ENCODE measurements at places on chromosomes 7 and 10.

GRCh38 chr7:29319719-29320521 is 125.3 kb downstream of the CHN2 start:
- DNase-seq, result peak; percentile 94

DNA sequence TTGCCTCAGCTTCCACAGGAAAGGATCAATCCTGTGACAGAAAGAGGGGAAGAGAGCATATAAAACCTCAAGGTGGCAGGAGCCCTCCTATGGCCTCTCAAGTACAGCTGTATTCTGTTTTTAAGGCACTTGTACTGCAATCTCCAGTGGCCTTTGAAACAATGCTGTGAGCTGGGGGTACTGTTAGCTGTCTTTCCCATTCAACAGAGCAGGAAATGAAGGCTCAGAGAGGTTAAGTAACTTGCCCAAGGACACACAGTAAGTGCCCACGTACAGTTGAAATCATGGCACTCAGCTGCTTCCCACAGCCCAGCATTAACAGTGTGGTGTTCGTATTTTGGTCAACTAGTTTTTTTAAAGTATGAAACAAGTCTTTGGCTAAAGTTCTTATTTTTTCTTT is 34.0 kb downstream of the DUSP5 start:
- DNase-seq, result no peak

DNA sequence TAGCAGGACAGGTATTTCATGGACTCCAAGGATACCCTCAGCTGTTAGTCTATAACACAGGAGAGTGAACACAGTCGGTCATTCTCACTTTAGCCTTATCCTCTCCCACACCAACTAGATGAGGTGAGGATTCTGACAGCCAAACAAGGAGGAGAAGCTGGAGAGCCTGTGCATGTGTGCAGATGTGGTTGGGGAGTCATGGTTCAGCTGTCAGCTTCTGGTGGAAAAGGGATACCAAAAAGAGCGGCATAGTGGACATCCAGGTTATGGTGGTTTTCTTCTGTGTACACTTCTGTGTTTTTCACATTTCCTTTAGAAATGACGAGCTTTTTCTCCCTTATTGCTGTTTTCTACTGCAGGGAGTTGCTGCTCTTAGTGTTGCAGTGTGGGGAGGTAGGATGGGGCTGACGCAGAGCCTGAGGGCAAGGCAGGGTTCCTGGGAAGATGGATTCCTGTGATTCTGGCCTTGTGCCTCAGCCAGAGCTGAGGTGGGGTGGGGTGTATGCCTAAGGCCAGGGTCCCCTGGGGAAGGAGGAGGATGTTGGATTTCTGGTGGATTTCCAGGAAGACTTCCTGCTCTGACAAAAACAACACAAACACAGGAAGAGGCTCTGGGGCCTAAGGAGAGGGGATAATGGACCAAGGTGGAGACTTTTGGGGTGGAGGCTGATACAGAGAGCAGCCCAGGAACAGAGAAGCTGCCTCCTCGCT is 26.6 kb downstream of the PLAU start:
- no peak for DNase-seq

DNA sequence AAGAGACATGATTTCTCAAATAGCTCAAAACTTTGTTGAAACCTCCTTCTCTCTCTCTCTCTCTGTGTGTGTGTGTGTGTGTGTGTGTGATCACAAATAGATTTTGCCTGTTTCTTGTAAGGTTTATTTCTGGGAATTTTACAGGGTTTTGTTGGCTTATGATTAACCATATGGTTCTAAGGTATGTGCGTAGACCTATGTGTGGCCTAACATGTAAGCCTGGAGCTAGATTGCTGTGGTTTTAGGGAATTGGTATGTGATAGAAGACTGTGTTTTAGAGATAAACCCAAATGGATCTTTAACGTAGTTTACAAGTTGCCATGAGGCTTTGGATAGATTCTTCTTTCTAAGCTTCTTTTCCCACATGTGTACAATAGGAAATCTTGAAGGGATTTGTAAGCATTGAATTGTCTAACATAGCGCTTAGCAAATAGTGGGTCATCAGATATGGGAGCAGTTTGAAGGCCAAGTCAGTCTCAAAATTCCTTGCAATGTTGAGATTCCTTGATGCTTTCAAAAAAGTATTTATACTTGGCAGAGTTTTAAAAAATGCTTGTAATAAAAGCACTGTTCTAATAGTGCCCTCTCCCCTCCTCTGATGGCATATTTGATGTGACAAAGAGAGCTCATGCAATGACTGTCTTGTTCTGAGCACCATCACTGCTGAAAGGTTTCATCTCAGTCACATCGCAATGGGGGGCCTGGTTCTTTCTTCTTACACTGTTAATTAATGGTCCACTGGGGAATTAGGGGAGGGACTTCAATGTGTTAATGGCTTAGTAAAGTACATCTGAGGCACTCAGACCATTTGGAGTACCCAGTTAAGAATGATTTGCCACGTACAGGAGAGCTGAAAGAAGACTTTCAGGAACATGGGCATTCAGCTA is 118.2 kb downstream of the SNX10 start:
- no peak for DNase-seq

DNA sequence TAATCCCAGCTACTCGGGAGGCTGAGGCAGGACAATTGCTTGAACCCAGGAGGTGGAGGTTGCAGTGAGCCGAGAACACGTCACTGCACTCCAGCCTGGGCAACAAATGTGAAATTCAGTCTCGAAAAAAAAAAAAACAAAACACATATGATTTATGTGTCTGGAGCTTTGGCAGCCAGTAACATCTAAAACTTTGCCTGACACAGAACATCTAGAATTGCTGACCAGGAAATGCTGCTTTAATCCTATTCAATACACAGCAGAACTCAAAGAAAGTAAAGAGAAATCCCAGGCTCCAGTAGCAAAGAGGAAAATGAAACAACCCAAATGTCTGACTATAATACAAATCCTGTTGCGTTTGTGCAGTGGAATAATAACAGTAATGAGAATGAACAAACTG is 4.5 kb upstream of the CCDC6 start:
- DNase-seq, result no peak
